ENCODE measurements at places on chromosomes 12 and 14. TPM values are rescaled to one million over a fixed set of nuclear protein-coding genes. Genes with fewer than 3 reads are reported as not detected.

GRCh38 chr12:53211476-53212381 lies 4.7 kb upstream of the ITGB7 start:
- H3K27me3 ChIP-seq: no peaks in the 10 kb centered on the region
- peak; percentile 89 for DNase-seq
- no peak overlapping the region for H3K27ac ChIP-seq

DNA sequence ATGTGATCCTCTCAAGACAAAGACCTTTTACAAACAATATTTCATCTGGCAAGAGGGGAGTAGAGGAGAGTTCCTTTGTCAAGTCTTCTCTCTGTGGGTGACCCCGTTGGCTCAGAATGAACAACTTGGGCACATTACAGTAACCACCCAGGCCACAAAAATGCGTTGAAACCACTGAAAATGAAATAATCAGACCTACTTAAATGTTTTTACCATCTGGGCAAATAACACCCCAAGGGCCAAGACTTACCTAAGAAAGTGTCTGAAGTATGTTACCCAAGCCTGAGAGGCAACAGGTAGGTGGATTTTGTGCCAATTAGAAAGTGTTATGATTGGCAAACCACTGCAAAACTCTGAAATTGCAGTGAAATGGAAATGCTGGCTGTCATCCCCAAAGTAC lies 1.3 kb downstream of the TC2N start:
- no peak for DNase-seq
- H3K4me3 ChIP-seq: no peak overlapping the region
- H3K27ac ChIP-seq: no peak overlapping the region
- no peaks in the 10 kb centered on the region for H3K36me3 ChIP-seq

DNA sequence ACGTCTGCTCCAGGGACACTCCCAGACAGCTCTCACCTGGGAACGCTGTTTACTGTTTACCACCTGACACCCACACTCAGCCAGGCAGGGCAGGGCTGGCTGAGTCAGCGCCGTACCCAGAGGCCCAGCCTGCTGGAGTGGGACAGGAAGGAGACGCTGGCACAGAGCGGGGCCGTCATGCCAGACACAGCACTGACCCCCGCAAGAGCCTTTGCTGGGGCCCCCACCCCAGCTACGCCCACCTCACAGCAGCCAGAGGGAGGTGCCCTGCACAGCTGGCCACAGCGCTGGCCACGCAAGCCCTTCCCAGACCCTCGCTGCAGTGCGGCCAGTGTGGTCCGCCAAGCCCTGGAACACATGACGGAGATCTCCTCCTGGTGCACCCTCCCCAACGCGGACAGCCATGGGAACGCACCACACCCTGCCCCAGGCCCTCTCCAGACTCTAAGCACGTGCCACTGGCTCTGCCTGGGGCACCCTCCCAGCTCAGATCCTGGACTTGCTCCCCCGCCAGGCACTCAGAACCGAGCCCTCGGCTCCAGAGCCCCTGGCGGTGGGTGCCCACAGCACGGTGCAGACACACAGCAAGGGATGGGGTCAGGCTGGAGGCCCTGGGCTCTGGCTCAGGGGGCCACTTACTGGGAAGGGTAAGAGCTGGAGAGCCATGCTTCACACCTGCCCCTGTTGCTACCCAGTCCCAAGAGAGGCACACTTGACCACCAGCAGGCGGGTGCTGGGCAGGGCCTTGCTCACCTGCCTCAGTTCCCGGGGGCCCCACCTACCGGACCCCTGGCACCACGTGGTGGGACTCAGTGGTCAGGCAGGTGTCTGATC lies 5.7 kb downstream of the AHNAK2 start:
- peaks cover 13% of the 10 kb centered on the region for H3K27me3 ChIP-seq
- H3K4me1 ChIP-seq: no peaks in the 10 kb centered on the region
- DNase-seq: peak; percentile 72
- no peaks in the 10 kb centered on the region for H3K36me3 ChIP-seq
- H3K27ac ChIP-seq: no peak overlapping the region

GRCh38 chr12:11321980-11322379 lies 11.7 kb upstream of the PRB4 start:
- H3K4me3 ChIP-seq: no peak overlapping the region
- DNase-seq: no peak
- H3K36me3 ChIP-seq: no peaks in the 10 kb centered on the region
- no peaks in the 10 kb centered on the region for H3K27me3 ChIP-seq

DNA sequence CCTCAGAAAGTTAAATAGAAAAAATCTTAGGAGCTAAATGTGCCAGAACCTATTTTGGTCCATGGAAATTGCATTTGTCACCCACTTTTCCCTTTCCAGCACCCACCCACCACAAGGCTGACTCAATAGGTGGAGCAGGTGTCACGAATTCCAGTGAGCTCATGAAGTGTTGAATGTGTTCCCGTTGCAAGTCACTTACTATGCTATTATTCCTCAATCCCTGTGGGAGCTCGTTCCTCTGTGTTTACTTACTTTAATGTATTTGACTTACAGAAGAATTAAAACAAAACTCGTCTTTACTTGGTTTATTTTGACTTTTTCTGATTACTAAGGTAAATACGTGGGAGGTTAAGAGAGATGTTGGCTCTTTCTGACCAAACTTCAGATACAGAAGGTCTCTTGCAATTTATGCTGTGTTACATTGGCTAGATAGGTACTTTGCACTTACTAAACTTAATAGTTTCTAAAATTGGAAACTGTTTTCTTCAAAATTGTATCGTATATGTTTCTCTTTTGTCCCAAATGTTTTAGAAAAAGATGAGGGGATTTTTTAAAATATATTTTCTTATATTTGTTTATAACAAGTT lies 269.4 kb upstream of the NOVA1 start:
- no peaks in the 10 kb centered on the region for H3K27me3 ChIP-seq
- peaks cover 4% of the 10 kb centered on the region for H3K4me1 ChIP-seq
- H3K27ac ChIP-seq: no peak overlapping the region
- H3K36me3 ChIP-seq: no peaks in the 10 kb centered on the region

Gene ABHD4
- 84.6 TPM for total RNA-seq

Gene PRICKLE1
- total RNA-seq: 7.2 TPM

Gene GALNT9
- not detected for total RNA-seq
